ENCODE measurements at places on chromosomes 16 and 17. TPM values are rescaled to one million over a fixed set of nuclear protein-coding genes. Genes with fewer than 3 reads are reported as not detected.
A peak's percentile ranks its signal among the peaks of the same experiment; 100 is the strongest.

- no peak for DNase-seq
- H3K36me3 ChIP-seq, result peaks cover 9% of the 10 kb centered on the region
- H3K27me3 ChIP-seq, result no peaks in the 10 kb centered on the region
Measured at GRCh38 chr17:12134101-12134500, 113.4 kb downstream of the MAP2K4 start.

The MYOCD gene
- total RNA-seq, result 6.1 TPM

DNA sequence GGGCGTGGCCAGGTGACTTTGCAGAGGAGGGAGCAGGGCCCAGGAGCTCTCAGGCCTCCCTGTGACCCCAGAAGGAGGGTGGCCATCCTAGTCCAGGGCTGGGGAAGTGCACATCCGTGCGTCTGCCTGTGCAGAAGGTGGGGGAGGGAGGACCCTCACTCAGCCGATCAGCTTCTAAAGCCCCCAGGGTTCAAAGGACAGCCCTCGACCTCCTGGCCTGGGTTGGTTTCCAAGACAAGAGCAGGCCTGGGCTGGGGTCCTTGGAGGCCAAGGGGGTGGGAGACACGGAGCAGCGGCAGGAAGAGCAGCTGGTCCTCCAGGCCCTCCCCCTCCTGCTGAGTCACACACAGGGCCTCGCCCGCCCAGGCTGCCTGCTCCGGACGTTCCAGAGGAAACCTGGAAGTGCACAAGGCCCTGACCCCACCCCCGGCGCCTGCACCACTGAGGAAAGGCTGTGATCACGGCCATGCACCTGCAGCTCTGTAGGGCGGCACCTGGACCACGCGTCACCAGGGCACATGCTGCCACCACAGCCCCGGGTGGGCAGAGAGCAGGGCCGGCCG, 67.1 kb upstream of the ZNF469 start:
- H3K4me3 ChIP-seq, result no peak overlapping the region
- H3K4me1 ChIP-seq, result no peaks in the 10 kb centered on the region
- DNase-seq, result no peak
- no peaks in the 10 kb centered on the region for H3K27me3 ChIP-seq
- no peaks in the 10 kb centered on the region for H3K36me3 ChIP-seq

DNA sequence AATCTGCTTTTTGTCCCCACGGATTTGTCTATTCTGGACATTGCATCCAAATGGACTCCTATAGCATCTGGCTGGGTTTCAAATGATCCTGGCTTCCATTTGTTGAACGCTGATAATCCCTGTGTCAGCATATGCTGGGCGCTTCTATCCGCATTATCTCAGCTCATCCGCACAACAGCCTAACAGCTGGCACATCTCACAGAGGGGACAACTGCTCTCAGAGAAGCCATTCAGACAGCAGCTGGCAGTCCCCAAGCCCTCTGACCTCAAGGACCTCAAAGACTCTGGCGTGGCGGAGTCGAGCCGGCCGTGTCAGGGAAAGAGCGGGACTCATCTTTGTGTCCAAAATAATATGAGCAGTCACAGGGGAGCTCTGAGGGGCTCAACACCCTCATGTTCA, 82.3 kb downstream of the NT5M start:
- no peak overlapping the region for H3K4me3 ChIP-seq
- no peaks in the 10 kb centered on the region for H3K36me3 ChIP-seq

DNA sequence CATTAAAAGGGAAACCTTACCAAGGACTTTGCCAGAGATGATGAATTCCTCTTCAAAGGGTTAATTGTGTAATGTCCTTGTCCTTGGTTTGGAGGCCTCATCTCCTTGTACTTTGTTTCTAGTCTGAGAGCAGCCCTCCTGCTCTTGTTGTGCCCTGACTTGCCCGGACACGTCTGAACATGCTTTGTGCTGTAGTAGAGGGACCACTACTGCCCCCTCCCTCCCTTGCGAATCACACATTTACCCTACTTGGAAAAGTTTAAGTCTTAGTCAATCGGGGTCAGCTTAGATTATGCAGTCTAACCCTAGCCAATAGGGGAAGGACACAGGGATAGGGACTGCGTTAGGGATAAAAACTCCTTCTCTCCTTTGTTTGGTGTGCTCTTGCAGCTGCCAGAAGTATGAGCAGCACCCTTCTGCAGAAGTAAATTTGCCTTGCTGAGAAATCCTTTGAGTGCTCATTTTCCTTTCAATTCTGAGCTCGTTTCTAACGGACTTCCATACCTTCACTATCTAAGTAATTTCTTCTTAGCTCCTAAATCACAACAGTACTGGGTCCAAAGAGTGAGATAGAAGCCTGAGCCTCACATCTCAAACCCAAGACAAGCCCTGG, 26.4 kb upstream of the CLEC3A start:
- no peak overlapping the region for H3K27ac ChIP-seq
- H3K36me3 ChIP-seq, result no peaks in the 10 kb centered on the region
- no peak overlapping the region for H3K4me3 ChIP-seq
- no peaks in the 10 kb centered on the region for H3K27me3 ChIP-seq
- H3K4me1 ChIP-seq, result no peaks in the 10 kb centered on the region

DNA sequence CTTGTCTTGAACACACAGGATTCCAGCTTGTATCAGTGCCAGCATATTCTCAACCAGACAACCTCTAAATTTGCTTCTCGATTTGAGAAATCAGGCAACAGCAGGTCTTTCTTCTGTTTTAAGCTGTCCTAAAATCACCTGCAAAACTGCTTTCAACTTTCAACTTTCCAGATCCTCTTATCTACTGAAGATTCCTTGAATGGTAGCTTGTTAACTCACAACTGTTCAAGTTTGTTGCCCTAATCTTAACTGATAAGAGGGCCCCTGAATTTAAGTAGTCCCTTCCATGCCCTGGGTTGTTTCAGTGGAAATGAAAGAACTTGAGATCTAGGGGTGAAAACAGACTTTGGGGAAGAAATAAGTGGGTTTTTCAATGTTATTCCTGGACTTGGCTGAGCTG, 57.2 kb downstream of the CHD9 start:
- H3K27ac ChIP-seq, result no peak overlapping the region
- H3K4me3 ChIP-seq, result no peak overlapping the region
- H3K27me3 ChIP-seq, result no peaks in the 10 kb centered on the region
- DNase-seq, result no peak

The SOCS1 gene
- total RNA-seq, result 16.7 TPM

DNA sequence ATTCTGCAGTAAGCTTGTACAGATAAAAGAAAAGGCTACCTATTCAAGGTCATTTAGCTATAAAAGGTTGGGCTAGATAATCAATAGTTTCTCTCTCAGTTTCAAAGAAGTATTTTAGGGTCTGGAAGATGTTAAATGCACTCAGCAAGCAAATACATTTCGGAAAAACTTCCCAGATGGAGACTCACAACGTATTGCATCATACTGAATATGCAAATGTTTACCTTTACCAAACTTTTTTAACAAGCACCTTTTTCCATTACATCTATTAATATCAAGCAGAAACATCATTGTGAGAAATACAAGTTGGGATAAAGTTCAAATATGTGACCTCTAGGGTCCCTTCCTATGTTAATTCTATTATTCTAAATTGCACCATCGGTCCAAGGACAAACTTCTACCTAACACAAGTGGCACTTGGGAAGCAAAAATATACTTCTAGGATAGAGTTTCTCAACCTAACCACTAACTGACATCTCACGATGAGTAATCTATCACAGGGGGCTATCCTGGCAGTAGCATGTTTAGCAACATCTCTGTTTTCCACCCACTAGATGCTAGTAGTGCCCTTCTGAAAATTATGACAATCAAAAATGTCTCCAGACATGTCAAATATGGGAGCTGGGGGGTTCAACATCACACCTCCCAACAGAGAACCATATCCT, 14.5 kb downstream of the KANSL1 start:
- DNase-seq, result no peak
- no peak overlapping the region for H3K27ac ChIP-seq
- no peaks in the 10 kb centered on the region for H3K36me3 ChIP-seq

The TMEM204 gene
- total RNA-seq, result 49.2 TPM

DNA sequence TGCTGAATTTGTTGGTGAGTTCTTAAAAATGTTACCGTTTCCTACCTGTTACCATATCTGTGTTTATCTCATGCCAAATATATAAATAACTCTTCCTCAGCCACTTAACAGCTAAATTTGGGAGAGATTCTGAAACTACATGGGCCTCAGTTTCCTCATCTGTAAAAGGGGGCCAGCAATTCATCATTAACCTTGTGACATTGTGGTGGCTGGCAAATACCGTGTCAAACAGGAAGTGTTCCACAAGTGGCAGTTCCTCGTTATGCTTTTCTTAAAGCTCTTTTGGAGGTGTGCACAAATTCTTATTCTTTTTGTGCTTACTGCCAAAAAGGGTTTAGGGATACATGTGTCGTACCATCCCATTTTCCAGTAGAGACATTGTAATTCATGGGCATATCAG, 220.4 kb upstream of the CACNG5 start:
- no peak for DNase-seq
- H3K36me3 ChIP-seq, result no peaks in the 10 kb centered on the region
- no peak overlapping the region for H3K27ac ChIP-seq

DNA sequence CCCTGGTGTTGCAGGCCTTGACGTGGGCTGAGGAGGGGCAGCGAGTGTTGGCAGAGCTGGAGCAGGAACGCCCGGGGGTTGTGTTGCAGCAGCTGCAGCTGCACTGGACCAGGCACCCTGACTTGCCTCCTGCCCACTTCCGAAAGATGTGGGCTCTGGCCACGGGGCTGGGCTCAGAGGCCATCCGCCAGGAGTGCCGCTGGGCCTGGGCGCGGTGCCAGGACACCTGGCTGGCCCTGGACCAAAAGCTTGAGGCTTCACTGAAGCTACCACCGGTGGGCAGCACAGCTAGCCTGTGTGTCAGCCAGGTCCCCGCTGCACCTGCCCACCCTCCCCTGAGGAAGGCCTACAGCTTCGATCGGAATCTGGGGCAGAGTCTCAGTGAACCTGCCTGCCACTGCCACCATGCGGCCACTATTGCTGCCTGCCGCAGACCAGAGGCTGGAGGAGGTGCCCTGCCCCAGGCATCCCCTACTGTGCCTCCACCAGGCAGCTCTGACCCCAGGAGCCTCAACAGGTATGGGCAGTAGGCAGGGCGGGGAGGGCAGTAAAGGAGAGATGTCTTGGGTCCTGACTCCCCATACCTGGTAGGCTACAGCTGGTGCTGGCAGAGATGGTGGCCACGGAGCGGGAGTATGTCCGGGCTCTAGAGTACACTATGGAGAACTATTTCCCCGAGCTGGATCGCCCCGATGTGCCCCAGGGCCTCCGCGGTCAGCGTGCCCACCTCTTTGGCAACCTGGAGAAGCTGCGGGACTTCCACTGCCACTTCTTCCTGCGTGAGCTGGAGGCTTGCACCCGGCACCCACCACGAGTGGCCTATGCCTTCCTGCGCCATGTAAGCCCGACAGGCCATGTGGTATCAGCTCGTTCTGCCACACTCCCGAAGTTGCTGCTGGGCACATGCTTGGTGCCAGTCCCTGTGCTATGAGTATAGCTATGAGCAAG, 5.6 kb downstream of the PLEKHG4 start:
- H3K27ac ChIP-seq, result no peak overlapping the region
- no peak overlapping the region for H3K4me3 ChIP-seq
- H3K4me1 ChIP-seq, result no peaks in the 10 kb centered on the region

The CDR2 gene
- total RNA-seq, result 14.8 TPM

GRCh38 chr16:16062023-16062937, 112.9 kb downstream of the ABCC1 start:
- H3K4me1 ChIP-seq, result peaks cover 4% of the 10 kb centered on the region
- peak overlapping the region; percentile 52 for H3K27ac ChIP-seq
- H3K27me3 ChIP-seq, result no peaks in the 10 kb centered on the region

The SUMO2 gene
- total RNA-seq, result 89.9 TPM

The EVPLL gene
- 4.0 TPM for total RNA-seq

GRCh38 chr17:13055131-13055530, 37.3 kb upstream of the ELAC2 start:
- H3K36me3 ChIP-seq, result no peaks in the 10 kb centered on the region
- no peaks in the 10 kb centered on the region for H3K4me1 ChIP-seq
- H3K4me3 ChIP-seq, result no peak overlapping the region

The ZNF423 gene
- 14.8 TPM for total RNA-seq

DNA sequence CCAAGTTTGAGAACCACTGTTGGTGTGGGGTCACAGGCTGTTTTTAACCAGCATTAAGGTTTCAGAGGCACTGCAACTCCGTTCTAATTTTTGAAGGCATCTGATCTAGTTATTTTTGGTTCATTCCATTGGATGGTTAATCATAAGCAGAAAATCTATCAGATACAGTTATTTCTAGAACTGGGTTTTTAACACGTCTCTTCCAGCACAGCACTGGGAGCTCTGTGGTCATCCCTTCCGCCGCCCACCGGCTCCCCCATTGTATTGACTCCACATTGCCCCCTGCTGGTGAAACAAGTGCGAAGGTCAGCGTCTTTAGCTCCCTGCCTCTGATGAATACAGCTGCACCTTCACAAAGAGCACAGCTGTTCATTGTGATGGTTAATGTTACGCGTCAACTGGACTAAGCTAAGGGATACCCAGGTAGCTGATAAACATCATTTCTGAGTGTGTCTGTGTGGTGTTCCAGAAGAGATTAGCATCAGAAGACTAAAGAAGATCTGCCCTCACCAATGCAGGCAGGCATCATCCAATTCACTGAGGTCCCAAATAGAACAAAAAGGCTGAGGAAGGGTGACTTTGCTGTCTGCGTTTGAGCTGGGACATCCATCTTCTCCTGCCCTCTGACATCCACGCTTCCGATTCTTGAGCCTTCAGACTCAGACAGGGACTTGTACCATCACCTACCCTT, 8.5 kb downstream of the CCL18 start:
- peak; percentile 29 for DNase-seq
- no peaks in the 10 kb centered on the region for H3K36me3 ChIP-seq
- no peaks in the 10 kb centered on the region for H3K27me3 ChIP-seq
- no peak overlapping the region for H3K4me3 ChIP-seq

The TP53TG3B gene
- not detected for total RNA-seq

GRCh38 chr17:71899317-71899716, 221.5 kb upstream of the SOX9 start:
- no peak overlapping the region for H3K4me3 ChIP-seq
- H3K4me1 ChIP-seq, result no peaks in the 10 kb centered on the region
- H3K36me3 ChIP-seq, result no peaks in the 10 kb centered on the region
- H3K27me3 ChIP-seq, result no peaks in the 10 kb centered on the region

The SNAI3 gene
- 2.6 TPM for total RNA-seq

The PROCA1 gene
- 3.7 TPM for total RNA-seq

- no peak overlapping the region for H3K4me3 ChIP-seq
- H3K4me1 ChIP-seq, result no peaks in the 10 kb centered on the region
- H3K27ac ChIP-seq, result no peak overlapping the region
- no peaks in the 10 kb centered on the region for H3K27me3 ChIP-seq
- no peaks in the 10 kb centered on the region for H3K36me3 ChIP-seq
Measured at GRCh38 chr16:26087091-26087490, 395.3 kb downstream of the HS3ST4 start.

The SYCE1L gene
- not detected for total RNA-seq

GRCh38 chr16:29028457-29029167, 43.8 kb downstream of the LAT start:
- no peaks in the 10 kb centered on the region for H3K4me1 ChIP-seq
- H3K27me3 ChIP-seq, result no peaks in the 10 kb centered on the region
- no peak overlapping the region for H3K4me3 ChIP-seq
- no peaks in the 10 kb centered on the region for H3K36me3 ChIP-seq
- H3K27ac ChIP-seq, result no peak overlapping the region
